ENCODE measurements at places on chromosomes 4 and X.

DNA sequence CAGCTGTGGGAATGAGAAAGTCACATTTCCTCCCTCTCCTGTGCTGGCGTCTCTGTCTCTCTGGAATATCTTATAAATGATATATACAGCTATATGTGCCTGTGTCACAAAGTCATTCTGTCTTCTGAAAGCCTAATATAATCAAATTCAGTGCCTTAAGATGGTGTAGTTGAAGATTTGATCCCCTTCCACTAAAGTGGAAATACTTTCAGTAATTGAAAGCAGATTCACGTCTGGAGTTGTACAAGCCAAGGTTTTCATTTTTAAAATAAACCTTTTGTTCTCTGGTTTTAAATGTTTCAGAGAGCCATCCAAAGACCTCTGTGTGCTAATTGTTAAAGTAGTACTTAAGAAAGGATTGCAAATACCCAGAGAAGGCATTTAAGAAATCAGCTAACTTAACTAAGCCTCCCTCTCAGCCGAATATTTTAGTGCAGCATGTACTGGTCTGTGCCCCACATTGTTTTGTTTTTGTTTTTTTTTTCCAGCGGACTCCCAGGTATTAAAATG lies 206.8 kb downstream of the TENM3 start:
- no peaks in the 10 kb centered on the region for H3K27me3 ChIP-seq
- H3K27ac ChIP-seq = no peak overlapping the region
- H3K4me3 ChIP-seq = no peak overlapping the region
- DNase-seq = no peak
- no peaks in the 10 kb centered on the region for H3K4me1 ChIP-seq
- H3K36me3 ChIP-seq = no peaks in the 10 kb centered on the region

- no peaks in the 10 kb centered on the region for H3K36me3 ChIP-seq
- H3K4me1 ChIP-seq = no peaks in the 10 kb centered on the region
- H3K27ac ChIP-seq = no peak overlapping the region
- no peak overlapping the region for H3K4me3 ChIP-seq
Observed at GRCh38 chr4:109072595-109072994, 229.9 kb downstream of the COL25A1 start.

- H3K4me1 ChIP-seq = no peaks in the 10 kb centered on the region
- no peaks in the 10 kb centered on the region for H3K27me3 ChIP-seq
- no peak overlapping the region for H3K4me3 ChIP-seq
- H3K36me3 ChIP-seq = no peaks in the 10 kb centered on the region
- no peak overlapping the region for H3K27ac ChIP-seq
Observed at GRCh38 chrX:12994321-12994720, 19.4 kb downstream of the TMSB4X start.

DNA sequence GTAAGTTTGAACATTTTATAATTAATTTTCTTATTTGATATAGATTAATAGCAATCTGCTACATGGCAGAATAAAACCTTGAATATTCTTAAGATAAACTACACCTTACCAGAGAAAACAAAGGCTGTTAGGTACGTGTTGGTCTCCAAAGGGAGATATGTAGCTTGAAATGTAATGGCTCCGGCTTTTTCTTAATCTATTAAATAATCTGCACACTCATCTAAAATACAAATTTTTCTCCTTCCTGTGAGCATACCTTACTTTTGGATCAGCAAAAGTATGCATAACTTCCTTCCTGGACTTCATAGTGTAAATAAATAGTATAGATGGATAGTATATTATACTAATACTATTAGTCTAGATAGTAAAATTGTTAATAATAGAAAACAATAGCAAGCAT lies 141.3 kb downstream of the JADE1 start:
- no peak overlapping the region for H3K4me3 ChIP-seq
- H3K27ac ChIP-seq = no peak overlapping the region
- no peak for DNase-seq
- H3K4me1 ChIP-seq = no peaks in the 10 kb centered on the region
- H3K27me3 ChIP-seq = no peaks in the 10 kb centered on the region
- H3K36me3 ChIP-seq = no peaks in the 10 kb centered on the region

GRCh38 chr4:95531141-95531540 lies 17.6 kb downstream of the UNC5C start:
- H3K27ac ChIP-seq = no peak overlapping the region
- no peaks in the 10 kb centered on the region for H3K36me3 ChIP-seq
- no peak overlapping the region for H3K4me3 ChIP-seq
- H3K4me1 ChIP-seq = peaks cover 8% of the 10 kb centered on the region
- no peaks in the 10 kb centered on the region for H3K27me3 ChIP-seq

DNA sequence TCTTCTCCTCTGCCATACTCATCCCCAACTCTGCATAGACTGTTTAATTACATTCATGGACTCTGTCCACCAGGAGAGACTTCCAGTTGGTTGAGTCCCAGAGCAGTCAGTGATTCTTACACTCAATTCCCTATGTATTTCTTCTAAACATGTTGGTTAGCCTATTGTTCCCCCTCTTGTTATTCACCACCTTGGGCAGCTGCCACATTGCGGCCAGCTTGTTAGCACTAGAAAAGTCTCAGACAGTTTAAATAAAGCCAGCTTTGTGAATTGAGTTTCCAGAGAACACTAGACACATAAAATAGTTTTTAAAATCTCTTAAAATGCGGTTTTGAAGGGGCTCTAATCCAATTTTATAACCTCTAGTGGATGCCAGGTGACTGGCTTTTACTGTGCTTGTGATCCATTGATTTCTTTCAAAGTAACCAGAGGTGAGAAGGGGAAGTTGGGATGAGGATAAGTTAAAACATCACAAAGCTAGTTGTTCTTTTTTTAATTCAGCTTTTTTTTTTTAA lies 827.7 kb downstream of the FSTL5 start:
- no peak overlapping the region for H3K4me3 ChIP-seq
- H3K36me3 ChIP-seq = no peaks in the 10 kb centered on the region
- no peaks in the 10 kb centered on the region for H3K4me1 ChIP-seq

GRCh38 chr4:30728311-30728710 lies 8.1 kb downstream of the PCDH7 start:
- H3K27ac ChIP-seq = no peak overlapping the region
- no peaks in the 10 kb centered on the region for H3K27me3 ChIP-seq
- DNase-seq = no peak
- H3K36me3 ChIP-seq = peaks cover 3% of the 10 kb centered on the region
- H3K4me3 ChIP-seq = no peak overlapping the region

GRCh38 chrX:110397339-110397738 lies 38.7 kb downstream of the RTL9 start:
- DNase-seq = no peak
- peaks cover 16% of the 10 kb centered on the region for H3K4me1 ChIP-seq
- H3K27ac ChIP-seq = no peak overlapping the region
- no peaks in the 10 kb centered on the region for H3K36me3 ChIP-seq
- H3K4me3 ChIP-seq = no peak overlapping the region

GRCh38 chr4:189071241-189071640 lies 869.4 kb upstream of the FRG1 start:
- H3K4me1 ChIP-seq = no peaks in the 10 kb centered on the region
- H3K36me3 ChIP-seq = no peaks in the 10 kb centered on the region
- H3K27me3 ChIP-seq = no peaks in the 10 kb centered on the region
- DNase-seq = no peak
- H3K27ac ChIP-seq = no peak overlapping the region

Measured in trophoblast cell (in vitro differentiated cells and primary cell).